CD4-positive, alpha-beta T cell treated with Interleukin-17A for 4 hours (primary cell): ENCODE measurements at places on chromosomes 12 and 14.

DNA sequence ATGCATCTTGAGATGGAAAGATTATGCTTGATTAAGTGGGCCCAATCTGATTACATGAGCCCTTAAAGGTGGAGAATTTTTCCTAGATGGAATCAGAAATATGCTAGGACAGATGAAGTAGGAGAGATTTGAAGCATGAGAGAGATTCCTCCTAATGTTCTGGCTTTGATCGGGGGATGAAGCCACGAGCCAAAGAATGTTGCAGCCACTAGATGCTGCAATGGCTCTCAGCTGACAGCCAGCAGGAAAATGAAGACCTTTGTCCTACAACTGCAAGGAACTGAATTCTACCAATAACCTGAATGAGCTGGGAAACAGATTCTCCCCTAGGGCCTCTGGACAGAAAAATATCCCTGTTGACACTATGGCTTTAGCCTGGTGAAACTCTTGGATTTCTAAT is 82.6 kb upstream of the ATP2B1 start:
- no peak for DNase-seq

DNA sequence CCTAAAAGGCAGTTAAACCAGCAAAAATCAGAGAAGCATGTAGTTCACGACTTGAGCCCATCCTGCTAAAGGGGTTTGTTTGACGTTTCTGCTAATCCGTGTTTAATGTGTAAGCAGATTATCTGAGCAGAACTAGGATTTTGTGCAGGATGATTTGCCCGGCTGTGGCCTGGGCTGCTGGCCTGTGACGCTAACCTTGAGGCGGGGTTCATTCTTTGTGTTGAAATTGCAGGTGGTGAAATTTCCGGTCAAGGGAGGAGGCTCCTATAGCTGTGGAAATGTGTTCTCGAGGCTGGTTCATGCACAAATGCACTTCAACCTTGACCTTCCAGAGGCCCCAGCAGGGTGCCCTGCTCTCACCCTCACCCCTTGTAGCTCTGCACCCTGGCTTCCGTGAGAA is 63.7 kb downstream of the SLC24A4 start:
- DNase-seq = no peak

DNA sequence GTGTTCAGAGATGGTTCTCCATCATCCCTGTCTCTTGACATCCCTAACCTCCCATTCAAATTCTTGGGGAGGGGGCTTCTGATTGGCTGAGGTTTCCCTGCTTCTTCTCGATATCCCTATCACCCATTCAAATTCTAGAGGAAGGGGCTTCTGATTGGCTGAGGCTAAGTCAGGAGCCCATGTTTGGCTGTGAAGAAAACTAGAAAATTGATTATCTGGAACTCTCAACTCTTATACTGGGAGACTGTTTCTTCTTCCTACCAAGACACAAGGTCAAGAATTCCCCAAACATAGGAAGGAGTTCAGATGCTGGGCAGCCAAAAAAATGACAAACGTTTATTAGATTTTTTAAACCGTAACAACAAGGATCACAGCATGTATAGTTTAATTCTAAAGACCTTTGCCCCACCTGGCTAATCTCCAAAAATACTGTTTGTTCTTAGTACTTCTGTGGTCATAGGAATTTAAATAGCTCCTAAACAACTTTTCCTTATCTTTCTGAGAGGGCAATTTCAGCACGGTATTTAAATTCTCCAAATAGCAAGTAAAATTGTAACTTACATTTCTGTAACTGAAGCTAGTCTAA is 26.4 kb downstream of the SPIC start:
- no peak for DNase-seq

DNA sequence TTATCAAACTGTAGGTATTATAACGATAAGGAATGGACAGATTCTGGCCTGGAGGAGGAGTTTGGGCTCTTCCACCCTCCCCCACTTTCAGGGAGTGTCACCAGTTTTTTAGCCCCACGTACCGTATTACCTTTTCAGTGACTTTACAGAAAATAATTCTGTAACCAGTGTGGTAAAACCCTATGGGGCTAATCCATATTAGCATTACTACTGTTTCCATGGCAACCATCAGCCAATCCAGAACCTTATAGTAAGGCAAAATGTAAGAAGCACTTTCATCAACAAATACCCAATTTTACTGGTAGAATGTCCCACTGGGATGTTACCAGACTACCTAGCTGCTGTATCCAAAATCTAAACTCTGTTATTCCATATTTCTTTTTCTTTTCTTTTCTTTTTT is 50.7 kb downstream of the BICDL1 start:
- DNase-seq = no peak

GRCh38 chr12:68743356-68743755 is 2.6 kb upstream of the SLC35E3 start:
- DNase-seq = no peak

- no peak for DNase-seq
Observed at GRCh38 chr12:52216100-52216499, 16.9 kb upstream of the KRT7 start.

DNA sequence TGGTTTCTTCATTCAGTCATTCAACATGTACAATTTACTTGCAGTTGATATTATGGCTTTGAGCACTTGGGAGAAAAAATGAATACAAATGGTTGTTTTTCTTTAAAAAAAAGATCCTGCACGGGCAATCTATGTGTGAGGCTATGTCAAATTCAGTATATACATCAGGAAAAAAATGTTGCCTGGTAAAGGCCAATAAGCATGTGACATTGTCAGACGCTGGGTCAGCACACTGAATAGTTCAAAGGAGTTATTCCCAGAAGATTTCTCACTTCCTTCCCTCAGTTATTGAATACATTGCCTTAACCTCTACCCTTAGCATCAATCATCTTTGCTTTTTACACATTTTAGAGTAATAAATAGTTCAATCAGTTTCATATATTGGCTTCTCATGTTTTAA is 319.2 kb downstream of the NUAK1 start:
- DNase-seq = no peak

DNA sequence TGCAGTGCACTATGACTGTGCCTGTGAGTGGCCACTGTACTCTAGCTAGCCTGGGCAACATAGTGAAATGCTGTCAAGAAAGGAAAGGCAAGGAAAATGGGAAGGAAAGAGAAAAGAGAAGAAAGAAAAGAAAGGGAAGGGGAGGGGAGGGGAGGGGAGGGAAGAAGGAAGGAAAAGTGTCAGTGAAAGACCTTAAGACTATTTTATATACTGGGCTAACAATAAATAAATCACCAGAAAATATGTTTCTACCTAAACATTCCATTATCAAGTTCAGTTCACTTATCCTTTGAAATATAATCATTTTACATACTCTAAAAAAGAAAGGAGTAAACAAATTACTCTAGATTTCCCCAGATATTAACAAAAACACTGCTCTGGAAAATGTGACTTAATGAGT is 22.1 kb downstream of the COCH start:
- no peak for DNase-seq

DNA sequence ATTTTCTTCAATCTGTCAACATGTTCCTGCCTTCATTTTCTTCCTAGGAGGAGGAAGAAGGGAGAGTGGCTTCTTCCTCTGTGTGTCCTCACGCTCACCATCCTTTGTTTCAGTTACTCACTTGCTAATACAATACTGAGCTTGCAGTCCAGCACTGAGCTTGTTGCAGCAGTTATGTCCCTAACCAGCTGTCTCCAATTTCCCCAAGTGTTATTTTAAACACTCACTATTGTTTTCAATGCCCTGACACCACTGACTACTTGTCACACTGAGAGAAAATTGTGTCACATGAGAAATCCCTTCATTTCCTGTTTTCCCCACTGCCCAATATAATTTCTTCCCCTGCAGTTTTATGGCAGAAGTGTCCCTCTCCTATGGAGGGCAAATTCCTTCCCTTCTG is 53.4 kb downstream of the HSD17B6 start:
- DNase-seq = no peak

- no peak for DNase-seq
Observed at GRCh38 chr12:19388131-19388549, 51.2 kb upstream of the AEBP2 start.

GRCh38 chr12:63083046-63083445 is 68.0 kb downstream of the AVPR1A start:
- no peak for DNase-seq

GRCh38 chr14:92122761-92123160 is 992 bp downstream of the CPSF2 start:
- DNase-seq = no peak

GRCh38 chr12:93430280-93430679 is 11.5 kb downstream of the UBE2N start:
- no peak for DNase-seq

DNA sequence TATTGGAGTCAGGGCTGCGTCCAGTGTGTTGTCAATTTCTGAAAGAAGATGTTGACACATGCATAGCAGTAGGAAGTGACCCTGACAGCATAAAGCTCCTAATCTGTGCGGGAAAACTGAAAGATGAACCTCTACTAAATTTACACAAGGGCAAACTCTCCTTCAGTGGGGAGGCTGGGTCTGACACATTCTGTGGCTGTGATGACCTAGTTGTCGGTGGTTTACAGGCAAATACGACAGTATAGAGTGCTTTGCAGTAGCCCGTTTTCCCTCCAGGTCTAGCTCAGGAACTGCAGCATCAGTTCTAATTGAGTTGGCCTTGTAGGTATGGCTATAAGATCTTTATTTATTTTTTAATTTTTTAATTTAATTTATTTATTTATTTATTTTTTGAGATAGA is 14.8 kb upstream of the GABARAPL1 start:
- DNase-seq = no peak

DNA sequence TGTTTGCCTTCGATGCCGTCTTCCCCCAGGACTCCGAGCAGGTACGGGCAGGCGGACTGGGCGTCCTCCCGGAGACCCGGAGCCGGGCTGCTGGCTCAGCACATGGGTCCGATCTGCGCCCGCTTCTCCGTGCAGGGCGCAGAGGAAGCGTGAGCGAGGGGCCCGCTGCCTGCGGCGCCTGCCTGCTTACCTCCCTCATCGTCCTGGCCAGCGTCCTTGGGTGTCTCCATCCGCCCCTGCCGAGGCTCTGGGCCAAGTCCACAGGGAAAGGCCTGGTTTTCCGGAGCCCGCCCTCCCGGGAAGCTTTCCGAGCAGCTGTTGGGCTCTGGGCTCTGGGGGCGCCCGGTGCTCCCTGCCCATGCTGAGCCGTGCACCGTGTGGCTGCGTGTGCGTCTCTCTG is 33.5 kb downstream of the KIF26A start:
- no peak for DNase-seq

DNA sequence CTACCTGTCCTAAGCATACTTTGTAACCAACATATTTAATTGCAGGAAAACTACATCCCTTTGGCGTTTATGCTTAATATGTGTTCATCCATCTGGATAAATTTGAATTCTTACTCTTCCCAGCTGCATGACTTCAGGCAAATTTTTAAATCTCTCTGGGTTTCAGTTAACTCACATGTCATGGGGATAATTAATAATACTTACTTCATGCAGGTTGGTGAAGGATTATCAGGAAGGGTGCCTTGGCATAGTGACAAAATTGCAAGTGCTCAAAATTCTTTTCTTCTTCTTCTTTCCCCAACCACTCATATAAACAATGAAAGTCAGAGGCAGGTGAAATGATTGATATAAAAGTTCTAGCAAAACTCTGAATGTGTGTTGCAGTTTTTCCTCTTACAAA is 15.9 kb downstream of the SYT10 start:
- no peak for DNase-seq

GRCh38 chr12:80264891-80265290 is 165.6 kb downstream of the OTOGL start:
- no peak for DNase-seq

DNA sequence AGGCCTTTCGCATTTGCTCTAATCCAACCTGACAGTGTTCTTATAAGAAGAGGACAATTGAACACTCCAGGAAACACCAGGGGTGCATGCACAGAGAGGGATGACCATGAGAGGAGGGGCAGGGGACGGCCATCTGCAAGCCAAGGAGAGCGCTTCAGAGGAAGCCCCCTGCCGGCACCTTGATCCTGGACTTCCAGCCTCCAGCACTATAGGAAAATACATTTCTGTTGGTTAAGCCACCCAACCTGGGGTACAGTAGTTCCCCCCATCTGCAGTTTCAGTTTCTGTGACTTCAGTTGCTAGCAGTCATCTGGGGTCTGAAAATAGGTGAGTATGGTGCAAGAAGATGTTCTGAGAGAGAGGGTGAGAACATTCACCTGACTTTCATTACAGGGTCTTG is 64.7 kb downstream of the CLMN start:
- DNase-seq = no peak

- no peak for DNase-seq
Observed at GRCh38 chr12:26233631-26234030, 38.3 kb downstream of the SSPN start.

GRCh38 chr14:67746927-67747326 is 45.2 kb downstream of the RDH12 start:
- no peak for DNase-seq

DNA sequence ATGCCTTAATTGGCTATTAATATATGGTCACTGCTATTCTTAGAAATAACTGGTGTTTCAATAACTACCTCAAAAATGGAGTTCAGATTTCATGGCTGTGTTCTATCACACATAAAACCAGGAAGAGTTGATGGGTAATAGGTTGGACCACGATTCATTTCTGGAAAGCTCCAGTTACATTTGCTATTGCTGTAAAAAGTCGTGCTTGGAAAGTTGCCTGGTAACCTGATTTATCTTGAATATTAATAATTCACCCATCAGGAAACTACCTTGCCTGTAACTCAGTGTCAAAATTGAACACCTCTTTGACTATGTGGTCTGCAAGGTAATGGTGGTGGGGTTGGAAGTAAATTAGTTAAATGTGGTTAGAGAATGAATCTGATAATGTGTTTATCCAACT is 104.7 kb upstream of the IFNG-AS1 start:
- DNase-seq = no peak

DNA sequence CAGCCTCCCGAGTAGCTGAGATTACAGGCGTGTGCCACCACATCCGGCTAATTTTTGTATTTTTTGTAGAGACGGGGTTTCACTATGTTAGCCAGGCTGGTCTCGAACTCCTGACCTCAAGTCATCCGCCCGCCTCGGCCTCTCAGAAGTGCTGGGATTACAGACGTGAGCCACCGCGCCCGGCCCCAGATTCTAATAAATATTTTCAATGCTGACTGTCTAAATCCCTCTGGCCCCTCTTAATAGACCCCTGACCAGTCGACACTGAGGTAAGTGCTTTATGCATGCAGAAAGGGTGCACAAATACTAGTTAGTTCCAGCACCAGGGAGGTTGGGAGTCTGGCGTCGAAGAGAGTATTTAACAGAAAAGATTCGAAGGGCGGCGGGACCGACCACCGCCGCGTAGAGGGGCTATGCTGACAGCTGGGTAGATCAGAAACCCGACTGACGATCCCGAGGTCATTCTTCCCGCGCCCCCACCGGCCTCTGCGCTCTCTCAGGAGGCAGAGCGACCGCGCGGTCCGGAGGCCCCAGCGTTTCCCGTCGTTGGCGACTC is 1.1 kb upstream of the SPATS2 start:
- no peak for DNase-seq

DNA sequence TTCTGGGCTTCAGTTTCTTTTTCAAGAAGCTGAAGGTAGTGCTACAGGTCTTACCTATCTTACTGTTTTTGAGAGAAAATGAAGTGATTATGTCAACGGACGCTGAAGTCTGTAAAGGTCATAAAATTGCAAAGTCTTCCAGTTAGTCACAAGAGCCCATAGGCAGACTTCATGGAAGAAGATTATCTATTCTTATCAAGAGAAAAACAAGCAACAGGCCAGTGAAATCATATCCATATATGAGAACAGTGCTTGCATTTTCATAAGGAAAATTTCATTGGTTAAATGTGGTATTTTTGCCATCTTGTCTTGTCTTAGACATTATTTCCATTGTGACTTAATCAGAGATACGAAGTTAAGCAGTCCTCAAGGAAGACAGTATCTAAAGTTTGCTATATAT is 412.7 kb upstream of the SEL1L start:
- DNase-seq = no peak
